ENCODE measurements at places on chromosomes 6 and 20.

- DNase-seq, result no peak
These were observed 16.5 kb upstream of the EFHC1 start for GRCh38 chr6:52403627-52404026.

DNA sequence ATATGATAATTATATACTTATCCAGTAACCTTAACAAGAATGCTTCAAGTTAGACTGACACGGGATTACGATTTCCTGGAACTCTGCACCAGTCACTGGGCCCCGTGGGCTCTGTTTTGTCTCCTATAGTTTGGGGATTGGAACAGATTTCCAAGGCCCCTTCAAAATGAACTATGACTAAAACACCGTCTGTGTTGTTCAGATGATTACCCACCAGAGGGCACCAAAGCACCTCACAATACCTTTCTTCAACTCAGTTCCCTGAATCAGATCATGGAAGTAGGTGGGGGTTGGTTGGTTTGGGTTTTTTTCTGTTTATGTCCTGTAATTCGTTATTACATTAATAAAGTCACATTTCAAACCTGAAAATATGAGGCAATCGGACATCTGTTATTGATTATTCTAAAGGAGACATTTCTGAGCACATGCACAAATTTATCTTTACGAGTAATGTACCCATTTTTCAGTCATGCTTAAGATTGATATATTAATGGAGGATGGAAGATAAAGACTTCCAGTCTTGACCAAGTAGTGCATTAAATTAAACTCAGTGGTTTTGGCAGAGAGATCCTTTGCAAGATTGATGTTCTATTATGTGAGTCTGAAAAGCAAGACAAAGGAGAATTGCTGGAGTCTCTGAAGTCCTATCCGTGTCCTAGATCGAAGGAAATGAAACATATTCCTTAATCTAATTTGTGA lies 112.0 kb upstream of the COL21A1 start:
- peak; percentile 46 for DNase-seq

DNA sequence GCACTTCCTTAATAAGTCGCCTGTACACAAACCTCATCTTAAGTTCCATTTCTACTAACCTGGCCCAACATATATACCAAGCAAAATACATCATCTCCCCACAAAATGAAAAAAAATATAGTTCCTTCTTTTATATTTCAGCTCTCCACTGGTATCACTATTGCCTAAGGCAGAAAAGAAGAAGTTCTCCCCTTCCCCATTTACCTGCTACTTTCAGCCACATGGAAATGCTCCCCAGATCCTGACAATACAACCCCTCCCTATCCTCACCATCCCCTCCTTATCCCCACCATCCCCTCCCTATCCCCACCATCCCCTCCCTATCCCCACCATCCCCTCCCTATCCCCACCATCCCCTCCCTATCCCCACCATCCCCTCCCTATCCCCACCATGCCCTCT lies 175.7 kb downstream of the LINC00237 start:
- no peak for DNase-seq

GRCh38 chr6:122553697-122554096 lies 56.5 kb upstream of the PKIB start:
- no peak for DNase-seq

- DNase-seq, result no peak
These were observed 67.1 kb upstream of the ADGRF1 start for GRCh38 chr6:47109281-47109680.

- no peak for DNase-seq
These were observed 23.4 kb upstream of the SLCO4A1 start for GRCh38 chr20:62618611-62619529.

- no peak for DNase-seq
These were observed 8.2 kb downstream of the NCOA7 start for GRCh38 chr6:125798734-125799508.

DNA sequence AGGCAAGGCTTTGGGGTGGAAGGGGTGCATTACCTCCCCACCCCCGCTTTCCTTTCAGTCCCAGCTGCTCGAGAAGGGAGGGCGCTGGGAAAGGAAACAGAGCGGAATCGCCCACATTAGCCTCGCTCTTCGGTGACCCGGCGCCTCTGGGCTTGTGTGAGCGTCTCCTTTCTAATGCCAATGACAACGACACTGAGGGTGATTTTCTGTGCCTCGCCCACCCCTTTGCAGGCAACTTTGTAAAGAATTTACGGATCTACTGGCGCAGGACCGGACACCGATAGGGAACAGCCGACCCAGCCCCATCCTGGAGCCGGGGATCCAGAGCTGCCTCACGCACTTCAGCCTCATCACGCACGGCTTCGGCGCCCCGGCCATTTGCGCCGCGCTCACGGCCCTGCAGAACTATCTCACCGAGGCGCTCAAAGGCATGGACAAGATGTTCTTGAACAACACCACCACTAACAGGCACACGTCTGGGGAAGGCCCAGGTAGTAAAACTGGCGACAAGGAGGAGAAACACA lies 24.3 kb downstream of the TFAP2B start:
- no peak for DNase-seq

GRCh38 chr6:11198663-11199603 lies 33.5 kb downstream of the NEDD9 start:
- DNase-seq, result peak; percentile 9

DNA sequence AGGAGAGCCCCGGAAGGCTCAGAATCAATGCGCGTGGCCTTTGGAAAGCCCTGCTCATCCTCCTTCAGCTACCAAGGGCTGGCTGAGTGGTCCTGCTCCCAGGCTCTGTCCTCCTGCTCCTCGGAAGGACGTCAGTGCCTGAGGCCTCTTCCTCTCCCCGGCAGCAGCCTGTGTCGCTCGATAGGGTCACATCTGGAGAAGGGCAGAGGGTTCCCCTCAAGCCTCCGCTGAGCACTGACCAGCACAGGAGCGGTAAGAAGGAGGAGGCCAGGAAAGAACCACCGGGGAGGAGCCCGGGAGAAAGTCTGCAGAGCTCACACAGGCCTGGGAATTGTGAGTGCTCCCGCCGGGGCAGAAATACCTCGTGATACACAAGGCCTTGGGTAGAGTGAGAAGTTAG lies 21.2 kb downstream of the KIF25 start:
- no peak for DNase-seq

DNA sequence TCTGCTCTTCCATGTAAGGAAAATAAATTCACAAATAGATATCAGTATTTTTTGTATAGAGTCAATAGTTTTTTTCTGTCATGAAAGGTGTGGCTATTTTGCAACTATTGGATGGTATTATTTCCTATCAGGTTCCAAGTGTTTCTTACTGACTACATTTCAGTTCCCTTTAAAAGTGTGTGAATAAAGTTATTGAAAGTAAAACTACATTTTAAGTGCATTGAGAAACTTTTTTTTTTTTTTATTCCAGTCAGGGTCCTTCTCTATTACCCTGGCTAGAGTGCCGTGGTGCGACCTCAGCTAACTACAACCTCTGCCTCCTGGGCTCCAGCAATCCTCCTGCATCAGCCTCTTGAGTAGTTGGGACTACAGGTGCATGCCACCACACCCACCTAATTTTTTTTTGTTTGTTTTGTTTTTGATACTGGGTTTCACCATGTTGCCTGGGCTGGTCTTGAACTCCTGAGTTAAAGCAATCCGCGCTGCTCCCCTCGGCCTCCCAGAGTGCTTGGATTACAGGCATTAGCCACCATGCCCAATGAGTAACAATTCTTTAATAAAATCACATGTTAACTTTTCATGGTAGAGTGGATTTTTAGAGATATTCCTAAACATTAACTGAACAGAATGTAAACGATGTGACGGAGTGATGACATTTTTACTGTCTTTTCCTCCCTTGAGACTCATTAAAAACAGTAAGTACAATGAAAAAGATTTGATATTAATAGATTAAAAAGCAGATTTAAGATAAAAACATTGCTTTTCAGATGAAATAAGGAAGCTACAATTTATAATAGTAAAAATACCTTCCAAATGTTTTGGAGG lies 69.7 kb upstream of the ADGRF4 start:
- no peak for DNase-seq

- no peak for DNase-seq
These were observed 43.7 kb downstream of the UQCC2 start for GRCh38 chr6:33667776-33668175.

DNA sequence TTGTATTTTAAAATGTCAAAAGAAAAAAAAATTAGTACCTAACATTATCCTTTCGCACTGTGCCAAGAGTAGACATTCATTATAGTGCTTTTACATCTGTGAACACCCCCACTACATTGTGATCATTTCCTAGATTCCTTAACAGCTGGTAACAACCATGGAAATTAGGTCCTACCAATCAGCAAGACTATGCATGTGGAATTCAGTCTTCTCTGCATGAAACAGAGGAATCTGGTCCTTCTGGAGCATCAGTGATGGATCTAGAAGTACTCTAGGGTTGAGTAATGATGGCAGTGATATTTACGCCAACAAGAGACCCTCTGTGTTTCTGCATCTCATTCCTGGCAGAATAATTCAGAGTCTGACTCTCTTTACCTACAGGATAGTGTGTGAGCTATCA lies 9.4 kb downstream of the OR12D1 start:
- no peak for DNase-seq

DNA sequence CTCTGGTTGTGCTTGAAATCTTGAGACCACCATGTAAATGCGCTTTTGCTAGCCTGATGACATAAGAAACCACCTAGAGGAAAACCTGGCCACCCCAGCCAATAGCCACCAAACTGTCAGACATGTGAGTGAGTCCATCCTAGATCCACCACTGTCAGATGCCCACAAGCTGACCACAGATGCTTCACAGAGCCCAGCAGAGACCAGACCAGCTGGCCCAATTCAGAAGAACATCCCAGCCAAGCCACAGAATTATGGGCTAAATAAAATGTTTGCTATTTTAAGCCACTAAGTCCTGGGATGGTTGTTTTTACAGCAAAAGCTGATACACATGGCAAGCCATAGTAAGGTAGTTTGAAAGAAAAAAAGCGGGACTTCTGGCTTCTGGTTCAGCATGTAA lies 425.3 kb downstream of the KIF16B start:
- DNase-seq, result no peak

- DNase-seq, result no peak
These were observed 34.3 kb downstream of the FNDC1 start for GRCh38 chr6:159203304-159204005.

- DNase-seq, result no peak
These were observed 19.4 kb upstream of the CLDN20 start for GRCh38 chr6:155244434-155244833.

GRCh38 chr20:44732327-44732726 lies 13.3 kb upstream of the KCNK15 start:
- no peak for DNase-seq

GRCh38 chr6:160043784-160044183 lies 74.9 kb downstream of the IGF2R start:
- no peak for DNase-seq

DNA sequence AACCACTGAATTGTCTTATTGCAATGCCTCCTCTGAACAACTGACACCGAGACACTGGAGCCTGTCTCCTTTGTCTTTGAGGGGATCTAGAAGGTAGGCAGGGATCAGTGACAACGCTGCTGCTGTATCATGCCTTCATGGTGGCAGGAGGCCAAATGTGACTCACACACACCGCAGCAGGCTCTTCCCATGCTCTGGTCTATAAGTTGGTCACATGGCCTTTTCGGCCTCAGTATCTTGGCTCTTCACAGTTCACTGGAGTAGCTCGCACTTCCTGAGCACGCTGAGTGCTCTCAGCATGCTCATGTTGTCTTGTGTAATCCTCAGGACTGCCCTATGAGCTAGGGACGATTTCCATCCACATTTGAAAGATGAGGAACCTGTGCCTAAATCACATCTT lies 167.4 kb upstream of the PCSK2 start:
- no peak for DNase-seq

- DNase-seq, result no peak
These were observed 1.9 kb downstream of the RFPL4B start for GRCh38 chr6:112348891-112349635.

DNA sequence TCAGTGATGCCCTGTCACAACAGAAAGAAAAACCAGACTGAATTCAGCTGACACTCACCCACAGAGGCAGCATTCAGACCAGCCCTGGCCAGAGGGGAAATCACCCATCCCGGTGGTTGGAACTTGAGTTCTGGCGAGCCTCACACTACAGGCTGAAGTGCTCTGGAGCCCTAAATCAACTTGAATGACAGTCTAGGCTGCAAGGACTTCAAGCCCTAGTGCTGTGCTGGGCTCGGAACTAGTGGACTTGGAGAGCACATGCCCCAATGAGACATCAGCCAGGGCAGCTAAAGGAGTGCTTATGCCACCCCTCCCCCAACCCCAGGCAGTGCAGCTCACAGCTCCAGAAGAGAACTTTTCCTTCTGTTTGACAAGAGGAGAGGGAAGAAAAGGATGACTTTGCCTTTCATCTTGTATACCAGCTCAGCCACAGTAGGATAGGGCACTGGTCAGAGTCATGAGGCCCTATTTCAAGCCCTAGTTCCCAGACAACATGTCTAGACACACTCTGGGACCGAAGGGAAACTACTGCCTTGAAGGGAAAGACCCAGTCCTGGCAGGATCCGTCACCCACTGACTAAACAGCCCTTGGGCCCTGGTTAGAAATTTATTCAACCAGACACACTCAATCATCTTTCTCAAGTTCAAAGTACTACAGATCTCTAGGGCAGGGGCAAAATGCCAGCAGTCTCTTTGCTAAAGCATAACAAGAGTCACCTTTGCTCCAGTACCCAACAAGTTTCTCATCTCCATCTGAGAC lies 43.2 kb upstream of the PNRC1 start:
- no peak for DNase-seq

- DNase-seq, result no peak
These were observed 51.0 kb downstream of the OR2B6 start for GRCh38 chr6:28008053-28008452.
